Myocyte (in vitro differentiated cells): ENCODE measurements at places on chromosomes 13 and 19. TPM values are rescaled to one million over a fixed set of nuclear protein-coding genes. Genes with fewer than 3 reads are reported as not detected.

The TMEM86B gene
- total RNA-seq: 0.73 and 0.83 TPM in 2 replicates

The COMP gene
- not detected in 2 replicates for total RNA-seq

The SULT2A1 gene
- total RNA-seq: not detected in 2 replicates

The POU2F2 gene
- 0.03 TPM in 1 of 2 replicates, not detected in the other for total RNA-seq

The SHANK1 gene
- total RNA-seq: 32.3 and 38.1 TPM in 2 replicates

The EXOC3L2 gene
- not detected in 2 replicates for total RNA-seq
